ENCODE measurements at places on chromosomes 3 and 15. TPM values are rescaled to one million over a fixed set of nuclear protein-coding genes. Genes with fewer than 3 reads are reported as not detected.

- DNase-seq, result no peak
- H3K27me3 ChIP-seq, result no peaks in the 10 kb centered on the region
- H3K4me1 ChIP-seq, result peaks cover 13% of the 10 kb centered on the region
Measured at GRCh38 chr15:68369931-68370767, 61.8 kb downstream of the ITGA11 start.

- DNase-seq, result no peak
- H3K4me1 ChIP-seq, result no peaks in the 10 kb centered on the region
- no peak overlapping the region for H3K27ac ChIP-seq
- no peaks in the 10 kb centered on the region for H3K36me3 ChIP-seq
- no peaks in the 10 kb centered on the region for H3K27me3 ChIP-seq
Measured at GRCh38 chr15:39837454-39837853, 54.8 kb upstream of the FSIP1 start.

GRCh38 chr3:188791311-188791710 lies 380.5 kb upstream of the TPRG1 start:
- no peaks in the 10 kb centered on the region for H3K27me3 ChIP-seq
- H3K27ac ChIP-seq, result no peak overlapping the region
- no peak for DNase-seq
- no peaks in the 10 kb centered on the region for H3K4me1 ChIP-seq

DNA sequence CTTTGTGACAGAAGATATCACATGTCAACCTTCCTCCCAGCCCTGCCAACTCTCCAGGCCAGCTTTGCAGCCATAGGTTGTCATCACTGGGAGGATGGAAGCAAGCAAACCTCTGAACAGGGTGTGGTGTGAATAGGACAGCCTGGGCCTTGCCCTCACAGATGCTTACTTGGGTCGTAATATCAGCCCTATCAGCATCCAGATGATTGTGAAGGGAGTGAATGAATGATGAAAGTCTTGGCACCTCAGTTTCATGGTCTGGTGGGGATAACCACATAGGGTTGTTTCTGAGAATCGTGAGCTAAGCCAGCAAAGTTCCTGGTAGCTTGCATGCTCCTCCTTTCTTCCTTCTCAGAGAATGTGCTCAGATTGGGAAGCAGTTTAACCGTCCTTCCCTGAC lies 55.1 kb upstream of the POLR2M start:
- H3K27ac ChIP-seq, result no peak overlapping the region
- no peaks in the 10 kb centered on the region for H3K4me1 ChIP-seq

- no peak overlapping the region for H3K4me3 ChIP-seq
- H3K27me3 ChIP-seq, result no peaks in the 10 kb centered on the region
- no peak overlapping the region for H3K27ac ChIP-seq
- no peaks in the 10 kb centered on the region for H3K4me1 ChIP-seq
- H3K36me3 ChIP-seq, result no peaks in the 10 kb centered on the region
- no peak for DNase-seq
Measured at GRCh38 chr3:95750097-95750496, 1064.3 kb upstream of the EPHA6 start.

DNA sequence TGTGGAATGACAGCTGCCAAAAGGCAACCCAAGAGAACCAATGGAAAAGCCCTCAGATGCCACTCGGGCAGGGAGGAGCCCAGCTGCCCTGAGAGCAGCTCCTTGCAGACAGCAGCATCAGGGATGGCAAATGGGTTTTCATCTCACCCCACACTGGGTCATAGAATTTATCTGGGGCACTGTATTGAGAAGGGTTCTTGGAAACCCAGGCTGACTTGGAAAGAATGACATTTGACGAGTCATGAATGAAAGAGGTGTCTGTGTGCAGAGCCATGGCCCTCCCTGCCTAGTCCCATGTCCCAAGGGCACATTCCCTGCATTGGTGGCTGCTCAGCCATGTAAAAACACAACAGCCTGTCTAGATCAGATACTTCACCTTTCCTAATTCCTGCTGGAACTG lies 157.9 kb upstream of the BHLHE40 start:
- H3K27ac ChIP-seq, result no peak overlapping the region
- H3K4me1 ChIP-seq, result no peaks in the 10 kb centered on the region
- H3K27me3 ChIP-seq, result no peaks in the 10 kb centered on the region
- H3K4me3 ChIP-seq, result no peak overlapping the region

- H3K4me1 ChIP-seq, result no peaks in the 10 kb centered on the region
- no peak for DNase-seq
- no peaks in the 10 kb centered on the region for H3K27me3 ChIP-seq
Measured at GRCh38 chr3:94862703-94863102, 799.8 kb downstream of the NSUN3 start.

- H3K27me3 ChIP-seq, result no peaks in the 10 kb centered on the region
- H3K27ac ChIP-seq, result no peak overlapping the region
- no peak for DNase-seq
- H3K4me1 ChIP-seq, result no peaks in the 10 kb centered on the region
- no peak overlapping the region for H3K4me3 ChIP-seq
Measured at GRCh38 chr3:66747261-66747660, 246.4 kb upstream of the LRIG1 start.

DNA sequence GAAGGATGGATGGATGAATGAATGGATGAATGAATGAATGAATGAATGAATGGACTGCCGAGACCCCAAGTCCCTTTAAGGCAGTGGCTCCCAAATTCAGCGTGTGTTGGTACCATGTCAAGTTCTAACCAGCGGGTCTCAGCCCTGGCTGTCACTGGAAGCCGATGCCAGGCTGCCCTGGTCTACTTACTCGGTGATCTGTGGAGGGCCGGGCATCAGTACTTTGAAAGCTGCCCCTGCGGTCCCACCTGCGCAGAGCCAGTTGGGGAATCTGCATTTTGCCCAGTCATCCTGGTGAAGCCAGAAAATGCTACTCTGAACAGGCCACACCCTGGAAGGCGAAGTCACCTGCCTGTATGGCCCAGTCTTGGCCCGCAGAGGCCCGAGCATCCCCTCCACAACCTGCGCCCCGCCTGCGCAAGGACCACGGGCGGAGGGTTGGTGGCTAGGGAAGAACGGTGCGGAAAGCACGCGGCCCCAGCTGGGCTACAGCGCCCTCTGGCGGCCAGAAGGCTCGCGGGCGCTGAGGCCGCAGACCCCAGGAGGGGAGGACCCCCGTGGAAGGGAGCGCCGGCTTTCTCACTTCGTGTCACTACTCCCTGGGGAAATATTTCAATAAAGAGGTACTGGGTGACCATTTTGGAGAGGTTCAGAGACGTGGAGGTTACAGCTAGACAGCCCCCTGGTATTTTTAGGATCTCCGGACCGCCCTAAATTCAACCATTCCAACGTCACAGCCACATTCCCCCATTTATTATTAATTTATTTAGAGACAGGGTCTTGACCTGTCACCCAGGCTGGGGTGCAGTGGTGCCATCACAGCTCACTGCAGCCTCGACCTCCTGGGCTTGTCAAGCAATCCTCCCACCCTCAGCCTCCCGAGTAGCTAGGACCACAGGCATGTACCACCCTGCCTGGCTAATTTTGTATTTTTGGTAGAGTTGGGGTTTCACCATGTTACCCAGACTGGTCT lies 34.9 kb downstream of the PRKCD start:
- H3K27me3 ChIP-seq, result no peaks in the 10 kb centered on the region
- peak overlapping the region; percentile 36 for H3K4me3 ChIP-seq
- H3K4me1 ChIP-seq, result no peaks in the 10 kb centered on the region
- no peaks in the 10 kb centered on the region for H3K36me3 ChIP-seq

DNA sequence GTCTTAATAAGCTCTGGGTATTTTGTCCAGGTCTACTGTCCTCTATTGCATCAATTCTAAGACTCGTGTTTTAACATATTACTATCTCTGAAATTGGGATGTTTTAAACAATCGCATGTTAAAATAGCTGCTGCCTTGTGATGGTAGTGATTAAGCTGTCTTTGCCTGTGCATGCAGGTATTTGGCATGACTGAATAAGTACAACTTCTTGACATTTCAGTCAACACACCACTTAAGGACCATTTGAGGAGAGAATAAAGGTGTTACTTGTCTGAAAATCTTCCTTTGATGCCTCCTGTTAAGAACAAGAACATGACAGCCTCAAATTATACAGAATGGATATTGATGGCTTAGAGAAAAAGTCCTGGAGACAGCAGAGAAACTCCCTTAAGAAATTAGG lies 33.0 kb downstream of the SLC35A5 start:
- H3K27me3 ChIP-seq, result no peaks in the 10 kb centered on the region
- no peaks in the 10 kb centered on the region for H3K4me1 ChIP-seq
- H3K36me3 ChIP-seq, result no peaks in the 10 kb centered on the region
- DNase-seq, result no peak

GRCh38 chr3:56573501-56573900 lies 16.5 kb downstream of the CCDC66 start:
- no peak overlapping the region for H3K4me3 ChIP-seq
- H3K27me3 ChIP-seq, result no peaks in the 10 kb centered on the region
- no peak for DNase-seq

DNA sequence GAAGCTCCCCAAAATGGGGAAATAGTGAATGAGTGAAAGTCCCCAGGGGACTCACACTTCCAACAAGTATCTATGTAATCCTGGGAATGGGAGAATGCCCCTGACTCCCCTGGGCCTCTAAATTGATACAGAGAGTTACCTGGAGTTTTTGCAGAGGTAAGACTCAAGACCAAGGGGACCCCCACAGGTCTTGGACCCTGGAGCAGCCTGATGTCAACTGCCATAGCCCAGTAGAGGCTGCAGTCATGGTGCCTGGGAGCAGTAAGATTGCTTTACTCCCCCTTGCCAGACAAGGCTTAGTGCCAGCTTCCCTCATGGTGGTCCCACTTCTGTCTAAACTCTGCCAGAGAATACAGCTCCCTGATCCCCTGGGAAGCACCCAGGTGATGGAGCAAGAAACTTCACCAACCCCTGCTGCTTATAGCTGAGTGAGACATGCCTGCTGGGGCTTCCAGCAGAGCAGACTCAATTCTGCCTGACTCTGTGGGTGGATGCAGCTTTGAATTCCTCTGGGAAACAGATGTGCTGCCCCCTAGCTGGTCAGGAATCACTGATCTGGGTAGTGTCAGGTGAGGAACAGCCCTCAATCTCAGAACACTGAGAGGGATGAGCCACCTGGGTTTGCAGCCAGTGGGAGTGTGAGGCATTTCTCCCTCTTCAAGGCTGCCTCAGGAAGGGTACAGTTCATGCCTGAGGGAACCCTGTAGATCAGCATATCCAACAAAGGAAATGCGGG lies 485.9 kb downstream of the NSUN3 start:
- DNase-seq, result no peak
- no peak overlapping the region for H3K27ac ChIP-seq
- H3K4me3 ChIP-seq, result no peak overlapping the region
- no peaks in the 10 kb centered on the region for H3K27me3 ChIP-seq

CHRNB4 gene
- total RNA-seq, result not detected

Measured in breast epithelium (tissue), 4 donors.